ENCODE measurements at places on chromosomes 2 and 18.

GRCh38 chr2:231985823-231986261 lies 24.3 kb downstream of the DIS3L2 start:
- no peak for DNase-seq

GRCh38 chr18:906416-907114 lies 1.9 kb downstream of the ADCYAP1 start:
- DNase-seq, result no peak

GRCh38 chr2:20231598-20232026 lies 6.7 kb upstream of the SDC1 start:
- no peak for DNase-seq

- DNase-seq, result no peak
These were observed 255.2 kb upstream of the NRP2 start for GRCh38 chr2:205427112-205427511.

GRCh38 chr2:199775267-199775666 lies 75.7 kb downstream of the FTCDNL1 start:
- DNase-seq, result no peak

- DNase-seq, result no peak
These were observed 44.8 kb upstream of the ARHGAP25 start for GRCh38 chr2:68689553-68690537.

GRCh38 chr2:80510716-80511115 lies 206.2 kb upstream of the LRRTM1 start:
- DNase-seq, result no peak

DNA sequence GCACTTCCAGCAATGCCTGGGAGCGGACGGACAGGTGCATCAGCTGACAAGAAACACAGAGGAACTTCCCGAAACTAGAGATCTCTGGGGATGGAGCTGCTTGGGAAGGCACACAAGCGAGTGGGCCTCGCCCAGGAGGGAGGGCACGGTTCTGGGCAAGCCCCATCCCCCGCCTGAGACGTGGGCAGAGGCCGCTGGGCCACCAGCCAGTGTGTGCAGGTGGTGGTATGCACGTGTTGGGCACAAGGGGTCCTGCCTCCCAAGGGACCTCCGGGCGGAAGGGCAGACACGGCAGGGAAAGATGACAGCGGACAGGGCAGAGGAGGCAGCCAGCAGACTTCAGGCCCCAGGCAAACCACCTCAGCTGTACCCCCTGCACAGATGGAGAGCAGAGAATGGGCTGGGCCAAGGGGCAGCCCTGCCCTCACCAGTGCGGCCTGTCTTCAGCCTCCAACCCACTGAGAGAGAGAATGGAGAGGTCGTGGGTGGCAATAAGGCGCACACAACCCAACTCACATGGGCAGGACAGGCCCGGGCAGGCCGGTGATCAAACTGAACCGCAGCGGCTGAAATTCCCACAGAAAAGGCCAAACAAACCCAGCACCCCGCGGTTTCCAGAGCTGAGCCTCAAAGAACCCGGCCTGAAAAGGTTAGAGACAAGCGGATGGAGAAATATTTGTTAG lies 51.2 kb downstream of the HDAC4 start:
- no peak for DNase-seq

- no peak for DNase-seq
These were observed 140.8 kb upstream of the SETBP1 start for GRCh38 chr18:44539926-44540325.

DNA sequence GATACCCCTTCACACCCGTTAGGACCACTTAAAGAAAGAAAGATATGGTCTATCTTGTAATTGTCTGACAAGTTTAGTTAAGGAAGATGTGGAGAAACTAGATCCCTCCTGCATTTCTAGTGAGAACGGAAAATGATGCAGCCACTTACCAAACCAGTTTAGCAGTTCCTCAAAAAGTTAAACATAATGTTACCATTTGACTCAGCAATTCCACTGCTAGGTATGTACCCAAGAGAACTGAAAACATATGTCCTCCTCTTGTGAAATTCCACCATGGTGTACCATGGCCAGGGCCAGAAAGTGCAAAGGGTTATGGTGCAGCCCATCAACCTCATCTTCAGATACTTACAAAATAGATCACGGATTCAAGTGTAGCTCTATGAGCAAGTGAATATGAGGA lies 79.0 kb upstream of the ID2 start:
- DNase-seq, result no peak

- no peak for DNase-seq
These were observed 97.2 kb upstream of the LPIN2 start for GRCh38 chr18:3110034-3110752.

DNA sequence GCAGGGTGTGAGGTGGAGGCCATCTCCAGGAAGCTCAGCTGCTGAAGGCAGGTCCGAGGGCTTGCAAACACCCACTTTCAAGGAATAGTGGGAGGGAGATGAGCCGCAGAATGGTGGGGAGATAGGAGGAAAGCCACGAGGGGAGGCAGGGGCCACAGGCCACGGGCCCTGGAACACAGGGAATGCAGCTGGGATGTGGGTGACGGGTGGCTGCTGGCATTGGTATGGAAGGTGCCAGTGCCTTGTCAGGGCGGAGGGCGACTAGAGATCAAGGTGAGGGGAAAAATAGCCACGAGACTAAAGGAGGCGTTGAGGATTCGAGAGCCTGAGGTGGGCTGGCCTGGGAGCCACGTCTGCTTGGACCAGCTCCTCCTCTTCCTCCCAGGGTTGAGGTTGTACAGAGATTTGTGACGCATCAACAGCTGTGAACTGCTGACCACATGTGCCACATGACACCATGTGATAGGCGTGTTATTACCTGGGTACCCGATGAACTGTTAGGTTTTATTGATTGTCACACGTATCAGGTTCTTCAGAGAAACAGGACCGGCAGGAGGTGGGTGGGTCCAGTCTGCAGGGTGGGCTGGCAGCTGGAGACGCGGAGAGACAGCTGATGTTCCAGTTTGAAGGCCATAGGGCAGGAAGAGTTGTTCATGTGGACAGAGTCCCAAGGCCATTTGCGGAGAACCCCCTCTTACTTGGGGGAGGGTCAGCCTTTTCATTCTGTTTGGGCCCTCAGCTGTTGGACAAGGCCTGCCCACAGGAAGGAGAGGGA lies 9.9 kb downstream of the IMPA2 start:
- no peak for DNase-seq

GRCh38 chr2:186713691-186714090 lies 19.8 kb downstream of the FAM171B start:
- no peak for DNase-seq

DNA sequence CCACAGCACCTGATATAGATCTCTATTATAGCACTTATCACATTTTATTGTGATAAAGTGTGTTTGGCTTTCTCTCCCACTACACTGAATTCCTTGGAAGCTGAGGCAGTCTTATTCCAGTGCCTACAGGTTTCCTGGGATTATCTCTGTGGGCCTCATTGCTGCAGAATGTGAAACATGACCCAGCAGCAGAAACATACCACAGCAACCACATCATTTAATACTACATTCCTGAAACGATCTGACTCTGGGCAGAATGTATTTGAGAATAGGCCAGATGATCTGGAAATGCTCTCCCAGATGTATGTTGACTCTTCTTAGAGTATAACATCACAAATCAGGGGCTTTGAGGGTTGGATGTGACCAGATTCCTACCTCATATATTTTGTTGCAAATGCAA lies 323.5 kb upstream of the TANK start:
- DNase-seq, result no peak

GRCh38 chr2:54290356-54291025 lies 34.5 kb upstream of the TSPYL6 start:
- no peak for DNase-seq

- DNase-seq, result peak; percentile 51
These were observed 305.6 kb upstream of the CXCR4 start for GRCh38 chr2:136423516-136423996.

- no peak for DNase-seq
These were observed 153.3 kb downstream of the LRRTM1 start for GRCh38 chr2:80151248-80151647.
